ENCODE measurements at places on chromosomes 12 and 14. TPM values are rescaled to one million over a fixed set of nuclear protein-coding genes. Genes with fewer than 3 reads are reported as not detected.

DNA sequence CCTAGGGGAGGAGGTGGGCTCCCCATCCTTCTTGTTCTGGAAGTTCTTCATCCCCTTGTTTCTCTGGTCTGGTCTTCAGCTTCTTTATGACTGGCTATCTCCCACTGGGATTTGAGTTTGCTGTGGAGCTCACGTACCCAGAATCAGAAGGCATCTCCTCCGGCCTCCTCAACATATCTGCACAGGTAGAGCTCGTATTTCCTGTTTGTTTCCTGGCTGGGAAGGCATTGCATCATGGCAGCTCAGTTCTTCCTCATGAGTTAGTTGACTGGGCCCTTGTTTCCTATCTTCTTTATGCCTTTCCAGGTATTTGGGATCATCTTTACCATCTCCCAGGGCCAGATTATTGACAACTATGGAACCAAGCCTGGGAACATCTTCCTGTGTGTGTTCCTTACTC is 19.8 kb downstream of the ERG28 start:
- no peak for DNase-seq

The SERPINA9 gene
- 0.07 TPM for polyA plus RNA-seq

DNA sequence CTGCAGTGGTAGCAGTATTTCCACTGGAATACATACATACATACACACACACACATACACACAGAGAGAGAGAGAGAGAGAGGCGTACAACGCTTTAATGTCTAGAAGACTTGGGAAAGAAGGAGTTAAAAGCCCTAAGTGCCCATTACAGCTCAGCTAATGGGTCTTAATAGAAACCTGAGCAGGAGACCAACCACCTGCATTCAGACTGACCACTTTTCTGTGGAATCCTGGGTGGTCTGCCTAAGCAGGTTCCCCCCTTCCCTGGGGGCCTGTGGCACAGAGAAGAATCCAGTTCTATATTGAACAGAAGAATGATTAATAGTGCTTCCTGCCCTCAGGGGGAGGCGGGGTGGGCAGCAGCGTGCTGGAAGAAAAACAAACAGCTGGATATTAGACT is 312.4 kb upstream of the PRKD1 start:
- DNase-seq, result no peak

The FGF6 gene
- polyA plus RNA-seq, result not detected

- no peak for DNase-seq
Measured at GRCh38 chr12:94037444-94037843, 110.9 kb upstream of the PLXNC1 start.

Measured in AG04450 (cell line).